B cell (primary cell): ENCODE measurements at places on chromosomes 13 and 19. TPM values are rescaled to one million over a fixed set of nuclear protein-coding genes. Genes with fewer than 3 reads are reported as not detected.

- DNase-seq = no peak
These were observed 32.7 kb upstream of the GPR183 start for GRCh38 chr13:99339736-99340397.

GRCh38 chr19:46803555-46803954 is 15.2 kb upstream of the SLC1A5 start:
- DNase-seq = no peak

DNA sequence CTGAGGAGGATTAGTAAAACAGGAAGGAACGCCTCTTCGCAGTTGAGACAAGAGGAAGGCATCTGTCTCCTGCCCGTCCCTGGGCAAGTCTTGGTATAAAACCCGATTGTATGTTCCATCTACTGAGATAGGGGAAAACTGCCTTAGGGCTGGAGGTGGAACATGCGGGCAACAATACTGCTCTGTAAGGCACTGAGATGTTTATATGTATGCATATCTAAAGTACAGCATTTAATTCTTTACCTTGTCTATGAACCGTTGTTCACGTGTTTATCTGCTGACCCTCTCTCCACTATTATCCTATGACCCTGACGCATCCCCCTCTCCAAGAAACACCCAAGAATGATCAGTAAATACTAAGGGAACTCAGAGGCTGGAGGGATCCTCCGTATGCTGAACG is 722 bp upstream of the TIMM50 start:
- DNase-seq = no peak

GRCh38 chr13:99307648-99308339 is 595 bp upstream of the GPR183 start:
- DNase-seq = no peak

OR10H1 gene
- 0.07 and 0.10 TPM in 2 replicates for total RNA-seq

ERVK3-1 gene
- total RNA-seq = 79.0 and 80.2 TPM in 2 replicates
